Activated CD8-positive, alpha-beta memory T cell treated with anti-CD3 and anti-CD28 coated beads, Interleukin-2, amount 50 U/mL, for 4 hours (primary cell): ENCODE measurements at places on chromosomes 1 and 21.

- no peak for DNase-seq
Measured at GRCh38 chr1:151721788-151722510, 627 bp downstream of the RIIAD1 start.

DNA sequence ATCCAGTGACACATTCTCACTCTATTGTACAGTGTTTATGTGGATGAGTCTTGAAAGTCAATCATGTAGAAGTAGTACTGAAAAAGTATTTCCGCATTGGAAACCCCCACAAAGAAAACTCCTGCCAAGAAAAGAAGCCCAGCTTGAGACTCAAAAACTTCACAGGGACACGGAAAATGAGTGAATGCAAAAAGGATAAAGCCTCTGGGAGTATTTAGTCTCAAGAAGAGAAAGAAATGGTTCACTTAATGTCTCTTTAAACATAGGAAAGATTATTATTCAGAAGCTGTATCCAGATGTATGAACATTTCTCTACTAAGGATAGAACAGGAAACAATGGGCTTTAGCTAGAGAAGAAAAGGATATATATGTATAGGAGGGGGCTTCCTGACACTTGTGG lies 304.5 kb downstream of the BARHL2 start:
- no peak for DNase-seq

- no peak for DNase-seq
Measured at GRCh38 chr1:22562584-22563583, at the start of gene EPHA8. Gene EPHA8 (plus strand): TSS chr1:22563489. CDS start chr1:22563636, 147 bp downstream.

GRCh38 chr1:245742896-245743295 lies 588.1 kb downstream of the KIF26B start:
- no peak for DNase-seq

GRCh38 chr1:25430073-25430966 lies at the start of gene MACO1:
Gene MACO1 (plus strand): TSS chr1:25430897. CDS start chr1:25431099, 202 bp downstream.
- peak; percentile 96 for DNase-seq

- DNase-seq, result no peak
Measured at GRCh38 chr1:244089561-244089960, 38.5 kb downstream of the ZBTB18 start.

GRCh38 chr21:38756746-38757145 lies 49.0 kb upstream of the ETS2 start:
- DNase-seq, result no peak

DNA sequence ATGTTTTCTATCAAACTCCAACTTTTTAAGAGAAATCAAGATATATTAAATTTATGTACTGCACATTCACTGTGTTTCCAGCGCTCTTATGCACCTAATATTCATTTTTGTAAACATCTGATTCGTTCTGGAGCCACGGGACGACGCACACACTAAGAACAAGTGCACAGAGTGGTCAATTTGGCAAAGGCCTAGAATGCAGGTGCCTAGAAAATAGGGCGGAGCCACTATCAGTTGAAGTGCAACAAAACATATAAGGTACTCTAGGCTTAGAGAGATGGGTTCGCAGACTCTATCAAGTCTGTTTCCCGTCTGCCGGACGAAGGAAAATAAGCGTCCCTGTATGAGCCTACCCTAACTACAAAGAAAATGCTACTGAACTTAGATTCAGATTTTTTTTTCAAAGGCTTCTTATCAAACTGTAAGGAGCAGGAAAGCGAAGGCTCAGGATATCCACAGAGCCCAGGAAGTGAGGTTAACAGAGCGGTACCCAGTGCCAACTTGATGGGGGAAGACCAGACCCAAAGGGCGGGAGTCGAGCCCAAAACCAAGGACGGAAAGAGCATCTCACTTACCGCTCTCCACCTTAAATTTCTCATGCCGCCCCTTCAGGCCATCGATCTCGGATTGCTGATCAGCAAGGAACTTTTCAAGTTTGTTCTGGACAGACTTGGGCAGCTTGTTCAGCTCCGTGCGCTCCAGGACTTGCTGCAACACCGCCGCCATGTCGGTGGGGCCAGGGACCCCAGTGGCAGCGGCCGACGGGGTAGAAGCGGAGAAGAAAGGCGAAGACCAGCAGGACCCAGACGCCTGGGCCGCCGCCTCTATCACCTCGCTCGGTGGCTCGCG lies 526 bp downstream of the TPR start:
- no peak for DNase-seq

DNA sequence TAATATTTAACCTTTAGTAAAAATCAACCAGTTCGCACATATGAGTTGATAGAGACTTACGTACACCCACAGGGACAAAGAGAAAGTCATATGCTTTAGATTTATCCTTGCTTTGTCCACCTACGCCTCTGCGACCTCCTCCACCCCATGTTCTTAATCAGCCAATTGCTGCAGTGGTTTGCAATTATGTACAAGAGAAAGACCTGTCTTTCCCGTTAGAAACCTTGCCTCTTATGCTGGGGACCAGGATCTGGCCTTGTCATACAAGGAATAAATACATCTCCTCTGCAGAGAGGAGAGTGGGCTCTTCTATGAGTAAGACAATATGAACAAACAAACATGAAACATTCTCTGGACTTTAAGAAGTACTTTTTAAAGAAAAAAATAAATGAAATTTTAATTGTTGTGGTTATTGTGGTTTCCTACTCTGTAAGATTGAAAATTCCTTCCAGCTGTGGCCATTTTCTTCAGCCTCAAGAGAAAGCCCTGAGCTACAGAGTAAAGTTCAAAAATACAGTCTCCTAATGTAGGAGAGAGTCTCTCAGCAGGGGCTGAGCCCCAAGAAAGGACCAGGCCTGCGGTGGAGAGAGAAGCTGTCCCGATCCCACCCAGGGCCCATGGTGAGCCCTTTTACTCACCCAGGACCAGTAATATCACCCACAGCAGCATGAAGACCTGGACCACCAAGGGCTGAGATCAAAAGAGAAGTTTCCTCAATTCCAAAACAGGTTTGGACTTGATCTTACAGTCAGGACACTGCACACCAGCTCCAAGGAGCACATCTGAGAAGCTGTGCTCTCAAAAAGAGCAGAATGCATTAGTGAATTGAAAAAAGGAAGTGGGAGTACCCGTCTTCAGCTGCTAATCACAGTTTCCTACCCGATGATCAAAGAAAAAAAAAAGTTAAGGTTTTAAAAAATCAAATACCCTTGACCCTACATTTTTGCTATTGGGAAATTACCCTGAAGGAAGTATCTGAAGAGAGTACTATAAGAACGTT lies at the start of gene FCRL5:
Gene FCRL5, minus strand, starts transcription at position 822 of the 1,000 bp plus-strand sequence. Its CDS starts 153 bp downstream, at position 669.
- no peak for DNase-seq

DNA sequence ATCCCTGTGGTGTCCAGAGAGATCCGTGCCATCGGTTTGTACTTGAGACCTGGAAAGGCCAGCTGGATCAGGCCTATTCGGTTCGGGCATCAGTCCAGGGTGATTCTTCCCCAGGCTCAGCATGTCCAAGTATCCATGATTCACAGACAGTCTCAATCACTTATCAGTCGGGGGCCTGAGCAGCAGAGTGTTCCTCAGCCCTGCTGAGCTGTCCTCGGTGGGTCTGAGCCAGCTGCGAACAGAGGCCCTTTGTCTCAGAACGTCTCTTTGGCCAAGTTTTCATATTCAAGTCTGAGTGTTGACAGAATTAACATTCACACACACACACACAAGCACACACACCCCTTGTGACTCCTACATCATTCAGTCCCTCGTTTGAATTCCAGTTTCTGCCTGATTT lies 33.4 kb upstream of the OSBPL9 start:
- DNase-seq, result no peak

DNA sequence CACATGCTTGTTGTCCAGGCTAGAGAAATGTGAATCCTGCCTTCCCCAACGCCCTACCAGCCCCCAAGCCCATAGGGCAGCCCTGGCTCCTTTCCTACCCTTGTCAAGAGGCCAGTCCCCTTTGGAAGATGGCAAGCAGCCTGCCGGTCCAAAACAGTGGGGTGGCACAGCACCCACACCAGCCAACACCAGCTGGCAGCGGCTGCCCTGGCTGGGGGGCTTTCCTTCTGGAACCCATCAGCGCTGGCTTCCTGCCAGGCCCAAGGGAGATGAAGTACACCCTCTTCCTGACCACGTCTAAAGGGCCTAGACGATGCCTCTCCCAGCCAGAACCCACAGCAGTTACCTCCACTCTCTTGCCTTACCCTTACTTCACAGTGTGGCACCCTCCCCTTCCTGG lies 24.2 kb downstream of the KCNN3 start:
- no peak for DNase-seq

DNA sequence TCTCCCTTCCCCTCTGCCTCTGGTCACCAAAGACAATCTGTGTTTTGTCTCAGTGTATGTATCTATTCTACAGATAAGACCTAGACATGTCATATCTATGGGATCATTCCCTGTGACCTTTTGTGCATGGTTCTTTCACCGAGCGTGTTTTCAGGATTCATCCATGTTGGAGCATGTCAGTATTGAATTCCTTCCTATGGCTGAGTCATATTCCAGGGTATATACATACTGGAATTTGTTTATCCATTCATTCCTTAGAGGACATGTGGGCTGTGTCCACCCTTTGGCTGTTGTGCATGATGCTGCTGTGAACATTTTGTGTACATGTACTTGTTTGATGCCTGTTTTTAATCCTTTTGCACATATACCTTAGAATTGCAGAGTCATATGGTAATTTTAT lies 69.9 kb downstream of the NFASC start:
- no peak for DNase-seq

DNA sequence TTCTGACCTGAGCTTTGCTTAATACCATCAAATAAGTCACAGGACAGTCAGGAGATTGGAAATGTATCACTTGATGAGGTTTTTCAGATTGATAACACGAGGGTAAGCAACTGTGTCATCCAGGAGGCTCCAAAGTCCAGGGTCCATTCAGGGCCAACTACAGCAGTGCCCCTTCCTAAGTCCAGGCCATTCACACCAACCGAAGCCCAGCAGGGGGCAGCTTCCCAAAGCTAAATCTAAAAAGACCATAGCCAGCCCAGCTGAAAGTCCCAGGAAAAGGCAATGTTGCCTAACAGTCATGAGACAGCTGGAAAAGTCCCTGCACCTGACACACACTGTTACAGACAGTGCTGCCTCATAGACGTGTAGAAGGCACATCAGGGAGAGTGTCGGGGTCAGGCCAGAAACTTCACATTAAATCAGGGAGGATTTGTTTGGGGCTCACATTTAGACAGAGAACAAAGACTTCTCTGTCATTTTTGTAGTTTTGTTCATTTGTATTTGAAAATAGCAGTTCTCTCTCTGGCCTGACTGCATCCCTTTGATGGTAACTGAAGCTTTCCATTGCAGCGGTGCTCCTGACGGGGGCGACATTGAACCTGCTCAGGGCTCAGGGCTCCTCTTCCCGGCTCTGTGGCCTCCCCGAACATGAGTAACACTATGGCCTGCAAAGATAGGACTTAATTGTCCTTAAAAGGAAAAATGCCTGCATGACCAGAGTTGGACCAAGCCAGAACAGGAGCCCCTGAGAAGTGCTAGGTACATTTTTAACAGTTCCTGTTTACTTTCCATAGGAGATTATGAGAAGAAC lies 200.4 kb downstream of the NRIP1 start:
- peak; percentile 23 for DNase-seq

GRCh38 chr1:161824618-161825017 lies 58.5 kb downstream of the ATF6 start:
- no peak for DNase-seq

DNA sequence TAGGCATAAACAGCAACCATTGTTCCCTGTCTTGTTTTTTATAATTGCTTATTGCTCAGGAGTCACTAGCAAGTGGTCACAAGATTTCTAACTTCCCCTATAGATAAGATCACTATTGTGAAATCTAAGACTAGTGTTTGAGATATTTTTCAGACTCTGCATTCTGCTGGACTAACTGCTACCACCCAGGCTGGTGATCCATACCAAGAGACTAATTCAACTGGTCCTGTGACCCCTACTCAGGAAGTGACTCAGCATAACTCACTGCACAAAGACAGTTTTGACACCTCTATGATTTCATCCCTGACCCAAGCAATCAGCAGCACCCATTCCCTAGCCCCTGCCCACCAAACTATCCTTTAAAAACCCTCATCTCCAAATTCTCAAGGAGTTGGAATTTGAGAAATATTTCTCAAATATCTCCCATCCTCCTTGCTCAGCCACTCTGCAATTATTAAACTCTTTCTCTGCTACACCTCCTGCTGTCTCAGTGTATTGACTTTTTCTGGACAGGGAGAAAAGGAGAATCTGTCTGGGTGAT lies 52.7 kb downstream of the TRIM33 start:
- no peak for DNase-seq

DNA sequence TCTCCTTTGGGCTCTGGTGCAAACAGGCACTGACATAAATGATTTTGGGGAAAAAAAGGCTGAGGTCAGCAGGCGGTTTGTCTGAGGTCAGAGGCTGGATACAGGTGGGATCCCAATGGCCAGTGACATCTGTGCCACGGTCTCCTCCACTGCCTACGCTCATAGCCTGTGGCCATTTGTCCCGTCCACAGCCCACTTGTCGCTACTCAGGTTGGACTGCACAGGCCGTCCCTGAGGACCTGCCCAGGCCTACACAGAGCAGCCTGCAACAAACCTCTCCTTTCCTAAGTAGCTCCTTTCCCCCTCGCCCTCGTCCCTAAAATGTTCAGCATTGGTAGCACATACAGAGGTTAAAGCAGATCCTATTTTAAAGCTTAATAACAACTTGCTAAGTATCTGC lies 150.7 kb downstream of the ZBTB18 start:
- no peak for DNase-seq

- DNase-seq, result no peak
Measured at GRCh38 chr1:244181867-244182266, 130.8 kb downstream of the ZBTB18 start.

- no peak for DNase-seq
Measured at GRCh38 chr21:32477424-32477745, 64.9 kb downstream of the EVA1C start.

DNA sequence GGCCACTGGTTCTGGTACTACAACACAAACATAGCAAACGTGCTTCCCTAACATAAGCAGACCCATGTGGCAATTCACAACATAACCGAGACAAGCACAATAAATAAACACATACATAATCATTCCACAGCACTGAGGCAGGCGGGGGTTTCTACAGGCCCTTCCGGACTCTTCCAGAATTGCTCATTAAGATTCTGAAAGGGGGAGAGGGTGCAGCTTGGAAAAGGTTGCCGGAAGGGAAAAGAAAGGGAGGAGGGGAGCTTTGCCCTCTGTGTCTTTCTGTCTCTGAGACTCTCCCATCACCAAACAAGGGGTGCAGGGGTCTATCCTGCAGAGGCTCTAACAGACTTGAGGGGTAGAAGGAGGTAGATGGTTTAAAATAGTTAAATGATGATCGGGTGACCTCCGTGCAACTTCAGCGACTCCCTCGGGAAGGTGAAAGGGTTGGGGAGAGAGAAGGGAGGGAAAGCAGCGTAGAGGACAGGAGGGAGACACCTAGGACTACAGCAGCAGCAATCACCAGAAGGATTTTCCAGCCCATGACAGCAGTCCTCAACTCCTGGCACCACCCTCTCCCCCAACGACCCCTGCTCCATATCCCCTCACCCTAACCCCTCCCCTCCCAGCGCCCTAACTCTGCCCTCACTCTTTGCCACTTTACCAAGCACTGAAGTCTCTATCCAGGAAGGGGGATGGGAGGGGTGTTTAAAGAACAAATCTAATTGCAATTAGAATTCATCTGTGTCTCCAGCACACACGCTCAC lies 365.5 kb upstream of the ESRRG start:
- DNase-seq, result no peak

- DNase-seq, result no peak
Measured at GRCh38 chr1:1156140-1157032, 17.3 kb upstream of the TTLL10 start.

GRCh38 chr1:156065212-156065611 lies 4.3 kb downstream of the RAB25 start:
- DNase-seq, result no peak

GRCh38 chr1:38151399-38151798 lies 104.8 kb upstream of the POU3F1 start:
- DNase-seq, result no peak
